ENCODE measurements at places on chromosomes 4 and X.

GRCh38 chr4:127832585-127832984 lies 48.1 kb upstream of the PLK4 start:
- no peak for DNase-seq

DNA sequence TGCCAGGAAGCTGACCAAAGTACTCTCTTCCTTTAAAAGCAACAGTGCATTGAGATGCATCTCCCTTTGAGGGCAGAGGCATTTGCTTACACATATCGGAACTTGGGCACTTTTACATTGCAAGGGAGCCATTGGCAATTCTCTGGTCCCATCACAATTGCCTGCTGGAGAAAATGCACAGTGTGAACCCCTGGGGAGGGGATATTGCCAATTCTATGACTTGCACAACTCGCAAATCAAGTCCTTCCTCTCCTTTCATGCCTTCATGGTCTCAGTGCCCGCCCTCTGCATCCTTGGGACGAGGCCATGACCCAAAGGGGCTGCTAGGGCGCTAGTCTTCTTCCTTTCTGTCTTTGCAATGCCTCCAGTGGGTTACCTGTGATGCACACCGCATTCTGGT lies 14.9 kb upstream of the PDZD4 start:
- no peak for DNase-seq

GRCh38 chr4:174672276-174672675 lies 150.0 kb upstream of the HPGD start:
- DNase-seq: no peak

- no peak for DNase-seq
Observed at GRCh38 chr4:68184923-68185322, 55.3 kb upstream of the TMPRSS11F start.

DNA sequence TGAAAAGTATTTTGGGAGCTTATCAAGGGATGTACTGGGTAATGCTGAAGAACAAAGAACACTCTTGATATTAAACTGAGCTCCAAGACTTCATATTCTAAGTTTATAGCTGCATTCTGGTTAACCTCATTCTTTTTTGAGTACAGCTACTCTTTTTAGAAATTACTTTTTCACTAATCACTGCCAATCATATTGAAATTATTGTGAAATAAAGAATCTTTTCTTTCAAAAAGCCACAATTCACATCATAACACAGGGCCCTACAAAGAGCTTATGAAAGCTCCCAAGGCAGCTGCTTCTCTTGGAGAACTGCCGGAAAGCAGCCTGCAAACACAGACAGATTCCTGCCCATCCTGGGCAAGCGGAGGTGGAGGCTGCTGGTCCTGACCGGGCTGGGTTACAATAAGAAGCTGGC lies 121.4 kb downstream of the RNF150 start:
- DNase-seq: no peak

- DNase-seq: no peak
Observed at GRCh38 chrX:129823115-129823514, 20.6 kb downstream of the ZDHHC9 start.

DNA sequence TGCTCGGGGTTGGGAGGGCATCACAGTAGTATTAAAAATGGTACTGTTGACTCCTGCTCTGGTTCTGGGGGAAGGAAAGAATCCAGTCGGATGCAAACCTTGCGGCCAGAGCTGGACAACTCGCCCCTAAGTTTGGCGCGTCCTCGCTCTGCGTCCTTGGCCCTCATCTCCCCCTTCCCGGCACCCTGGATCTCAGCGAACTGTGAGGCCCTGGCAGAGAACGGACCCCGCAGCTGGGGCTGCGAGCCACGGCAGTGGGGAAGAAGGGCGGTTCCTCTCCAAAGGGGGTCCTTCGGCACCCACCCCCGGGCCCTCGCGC lies 14.0 kb downstream of the ARHGEF6 start:
- no peak for DNase-seq

DNA sequence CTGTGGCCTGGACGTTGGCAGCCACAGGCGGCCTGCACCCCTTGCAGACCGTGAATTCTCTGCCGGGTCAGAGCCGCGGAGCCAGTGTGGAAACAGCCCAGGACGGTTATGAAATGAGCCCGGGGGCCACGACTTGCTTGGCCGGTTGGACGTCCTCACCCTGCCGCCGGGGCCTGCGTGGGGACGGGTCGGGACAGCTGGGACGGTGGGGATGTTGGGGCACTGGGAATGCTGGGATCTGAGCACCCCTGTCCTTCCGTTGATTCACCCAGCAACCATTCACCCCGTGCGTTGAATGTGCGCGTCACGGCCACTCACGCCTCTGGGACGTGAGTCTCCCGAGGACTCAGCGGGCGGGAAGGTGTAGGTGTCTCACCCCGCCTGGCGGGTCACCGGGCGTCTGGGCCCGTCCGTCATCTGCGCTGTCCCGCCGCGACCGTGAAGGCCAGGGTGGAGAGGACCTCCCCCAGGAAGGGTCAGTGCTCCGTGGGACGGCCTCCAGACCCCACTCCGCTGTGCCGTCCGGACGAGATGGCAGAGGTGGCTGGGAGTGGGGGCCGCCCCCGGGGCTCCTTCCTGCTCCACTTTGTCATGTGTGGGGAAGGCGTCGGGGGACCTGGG lies 4.5 kb upstream of the PLCXD1 start:
- no peak for DNase-seq

GRCh38 chr4:169485791-169486742 lies 126.3 kb downstream of the NEK1 start:
- DNase-seq: no peak

DNA sequence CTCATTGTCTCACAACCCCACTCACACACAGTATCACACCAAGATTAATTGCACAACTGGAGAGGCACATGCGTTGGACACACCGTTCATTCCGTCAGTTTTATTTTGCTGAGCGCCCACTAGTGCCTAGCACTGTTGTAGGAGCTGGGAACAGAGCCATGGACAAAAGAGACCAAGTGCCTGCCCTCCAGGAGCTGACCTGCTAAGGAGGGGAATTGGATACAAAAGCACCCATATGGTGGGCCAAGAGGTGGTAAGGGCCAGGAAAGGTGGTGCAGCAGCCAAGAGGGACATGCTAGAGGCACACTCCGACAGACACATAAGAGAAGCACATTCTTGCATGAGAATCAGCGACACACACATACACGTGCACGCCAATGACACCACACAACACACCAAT lies 705 bp upstream of the CRMP1 start:
- no peak for DNase-seq

- DNase-seq: peak; percentile 38
Observed at GRCh38 chr4:155906554-155907247, 3.2 kb downstream of the TDO2 start.

GRCh38 chr4:1598206-1599025 lies 85.7 kb downstream of the FAM53A start:
- no peak for DNase-seq

- DNase-seq: no peak
Observed at GRCh38 chr4:89411539-89412309, 104.1 kb upstream of the GPRIN3 start.
